ENCODE measurements at places on chromosomes 11 and 22.

GRCh38 chr22:19941365-19942082 lies at the start of the genes COMT and TXNRD2:
COMT (plus strand) TSS chr22:19941772; CDS start chr22:19962527, 20,755 bp downstream.
TXNRD2 (minus strand) TSS chr22:19941818; CDS start chr22:19941803, 15 bp downstream.
- DNase-seq = peak; percentile 46

DNA sequence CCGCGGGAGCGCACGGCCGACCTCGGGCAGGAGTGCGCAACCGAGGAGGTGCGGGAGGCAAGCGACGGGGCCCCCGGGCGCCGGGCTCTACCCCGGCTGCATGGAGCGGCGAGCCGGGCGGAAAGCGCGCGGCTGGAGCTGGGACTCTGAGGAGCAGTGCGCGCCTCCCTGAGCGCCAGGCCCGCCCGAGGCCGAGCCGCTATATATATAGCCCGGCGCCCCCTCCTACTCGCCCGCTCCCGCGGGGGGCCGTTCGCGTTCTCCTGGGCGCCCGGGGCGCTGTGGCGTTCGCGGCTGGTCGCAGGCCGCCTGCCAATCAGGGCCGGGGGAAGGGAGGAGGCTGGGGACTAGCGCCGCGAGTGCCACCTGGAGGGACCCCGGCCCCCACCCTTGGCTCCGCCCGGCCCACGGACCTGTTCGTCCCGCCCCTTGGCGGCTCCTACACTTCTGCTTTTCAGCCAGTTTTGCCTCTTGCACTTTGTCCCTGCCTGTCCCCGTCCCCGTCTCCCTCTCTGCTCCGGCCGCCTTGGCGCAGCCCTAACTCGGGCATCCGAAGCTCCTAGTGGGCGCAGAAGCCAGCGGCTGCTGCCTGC lies at the start of gene FGF4:
TSS of gene FGF4 (minus strand) at position 179 of the 593 bp plus-strand sequence. CDS start 257 bp downstream, outside the sequence.
- DNase-seq = no peak

GRCh38 chr22:24983151-24983550 lies 30.6 kb downstream of the KIAA1671 start:
- DNase-seq = no peak

GRCh38 chr22:25419247-25420113 lies 145.0 kb upstream of the GRK3 start:
- no peak for DNase-seq

DNA sequence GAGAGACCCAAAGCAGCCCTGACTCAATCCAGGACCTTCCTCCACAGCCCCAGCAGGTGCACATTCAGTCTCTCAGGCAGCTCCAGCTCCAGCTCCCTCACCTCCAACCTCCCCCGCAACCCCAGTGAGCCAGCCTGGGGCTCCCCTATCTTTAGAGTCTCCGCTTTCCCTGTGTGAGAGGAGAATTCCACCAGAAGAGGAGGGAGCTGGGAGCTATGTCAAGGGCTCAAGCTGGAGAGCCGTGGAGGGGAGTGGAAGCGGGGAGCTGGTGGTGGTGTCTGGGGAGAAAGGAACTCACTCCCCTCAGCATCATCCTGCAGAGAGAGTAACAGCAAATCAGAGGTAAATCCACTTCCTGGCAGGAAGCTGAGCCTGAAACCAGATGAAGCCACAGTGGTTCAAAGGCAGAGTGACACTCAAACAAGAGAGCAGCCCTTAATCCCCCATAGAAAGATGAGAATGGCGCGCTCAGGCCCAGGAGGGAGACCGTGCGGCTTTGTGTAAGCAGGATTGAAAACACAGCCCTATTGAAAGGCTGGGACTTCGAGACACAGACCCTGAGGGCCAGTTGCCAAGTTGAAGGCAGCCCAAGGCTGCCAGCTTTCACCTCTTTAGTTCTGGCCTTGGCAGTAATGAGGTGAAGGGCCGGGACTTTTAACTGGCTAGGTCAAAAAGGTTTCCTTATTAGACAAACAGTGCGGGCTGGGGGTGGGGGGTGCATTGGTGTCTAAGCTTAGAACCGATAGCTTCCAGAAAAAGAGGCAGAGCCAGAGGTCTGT lies 21.4 kb upstream of the CDON start:
- no peak for DNase-seq

DNA sequence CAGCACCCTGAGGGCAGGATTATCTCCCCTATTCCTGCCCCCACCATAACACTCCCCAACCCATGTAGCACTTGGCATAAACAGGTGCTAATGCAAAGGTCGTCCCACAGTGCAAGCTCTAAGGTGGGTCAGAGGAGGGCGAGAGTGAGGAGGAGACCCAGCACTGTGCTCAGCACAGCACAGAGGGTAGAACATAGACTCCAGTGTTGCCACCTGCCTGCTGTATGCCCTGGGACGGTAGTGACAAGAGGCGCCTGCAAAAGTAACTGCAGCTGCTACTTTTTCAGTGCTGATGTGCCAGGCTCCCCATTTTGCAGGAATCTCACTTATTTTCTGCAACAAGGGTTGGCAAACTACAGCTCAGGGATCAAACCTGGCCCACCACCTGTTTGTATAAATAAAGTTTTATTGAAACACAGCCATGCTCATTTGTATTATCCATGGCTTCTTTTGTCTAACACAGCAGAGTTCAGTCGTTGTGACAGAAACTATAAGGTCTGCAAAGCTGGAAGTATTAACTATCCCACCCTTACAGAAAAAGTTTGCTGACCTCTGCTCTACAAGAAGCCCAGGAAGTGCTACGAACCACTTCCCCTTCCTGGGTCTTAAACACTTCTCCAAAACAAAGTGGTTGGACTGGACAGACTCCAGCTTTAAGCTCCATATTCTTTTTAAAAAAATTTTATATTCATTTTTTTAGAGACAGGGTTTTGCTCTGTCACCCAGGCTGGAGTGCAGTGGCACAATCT lies 16.9 kb upstream of the CDC42BPG start:
- no peak for DNase-seq

DNA sequence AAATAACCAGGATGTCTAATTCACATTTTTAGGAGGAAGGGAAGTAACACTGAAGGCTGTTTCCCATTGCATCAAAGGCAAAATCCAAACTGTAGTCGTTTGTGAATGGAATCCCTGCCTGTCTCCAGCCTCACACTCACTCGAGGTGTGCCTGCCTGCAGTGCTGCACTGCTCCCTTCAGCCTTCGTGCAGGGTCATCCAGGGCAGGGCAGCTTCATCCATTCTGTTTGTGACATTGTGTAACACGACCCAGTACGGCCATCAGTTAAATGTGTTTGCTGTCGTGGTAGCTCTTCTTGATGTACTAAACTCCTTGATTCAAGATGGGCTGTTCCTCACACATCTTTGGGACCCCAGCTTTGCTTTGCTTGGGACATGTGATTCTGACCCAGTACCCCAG lies 34.3 kb downstream of the LDLRAD3 start:
- DNase-seq = no peak

- no peak for DNase-seq
Observed at GRCh38 chr11:47981667-47982404, 1.5 kb downstream of the PTPRJ start.

DNA sequence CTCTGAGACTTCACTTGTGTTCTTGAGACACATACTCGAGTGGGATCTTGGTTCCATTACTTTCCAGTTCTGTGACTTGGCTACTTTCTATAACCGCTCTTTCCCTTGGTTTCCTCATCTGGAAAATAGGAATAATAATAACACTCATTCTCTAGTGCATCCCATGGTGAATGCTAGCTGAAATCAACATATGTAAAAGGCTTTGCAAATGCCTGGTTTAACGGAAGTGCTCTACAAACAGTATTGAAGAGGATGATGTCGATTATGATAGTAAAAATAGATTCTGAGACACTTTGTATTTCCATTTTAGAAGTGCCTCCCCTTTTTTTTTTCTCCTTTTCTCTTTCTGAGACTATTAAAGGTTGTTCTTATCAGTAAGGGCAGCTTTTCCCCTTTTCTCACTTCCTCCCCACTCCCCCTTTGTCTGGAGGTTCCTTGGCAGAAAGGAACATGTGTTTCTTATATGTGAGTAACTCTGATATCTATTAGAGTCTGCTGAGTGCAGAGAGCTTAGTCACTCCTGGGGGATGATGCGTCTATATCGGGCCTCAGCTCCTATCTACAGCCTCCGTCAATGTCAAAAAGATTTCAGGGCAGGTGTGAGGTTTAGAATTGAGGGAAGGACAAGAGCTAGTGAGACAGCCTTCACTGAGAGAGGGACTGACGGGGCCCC lies 489.3 kb downstream of the NTM start:
- DNase-seq = no peak

- DNase-seq = no peak
Observed at GRCh38 chr11:7492253-7492652, 6.9 kb downstream of the OLFML1 start.

DNA sequence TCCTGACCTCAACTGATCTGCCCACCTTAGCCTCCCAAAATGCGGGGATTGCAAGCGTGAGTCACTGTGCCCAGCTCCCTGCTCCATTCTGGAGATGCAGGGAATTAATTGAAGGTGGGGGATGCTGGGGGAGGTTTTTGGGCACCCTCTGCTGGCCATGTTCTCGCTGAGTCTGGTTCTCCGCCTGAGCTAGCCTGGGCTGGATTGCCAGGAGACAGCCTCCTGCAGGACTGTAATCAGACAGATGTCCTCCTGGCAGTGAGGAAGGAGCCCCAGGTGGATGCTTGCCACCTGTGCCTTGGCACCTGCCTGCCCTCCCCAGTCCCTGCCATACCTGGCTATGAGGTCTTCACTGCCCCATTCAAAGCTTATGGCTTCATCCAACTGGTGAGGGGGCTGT lies 5.4 kb downstream of the MTFP1 start:
- DNase-seq = no peak

DNA sequence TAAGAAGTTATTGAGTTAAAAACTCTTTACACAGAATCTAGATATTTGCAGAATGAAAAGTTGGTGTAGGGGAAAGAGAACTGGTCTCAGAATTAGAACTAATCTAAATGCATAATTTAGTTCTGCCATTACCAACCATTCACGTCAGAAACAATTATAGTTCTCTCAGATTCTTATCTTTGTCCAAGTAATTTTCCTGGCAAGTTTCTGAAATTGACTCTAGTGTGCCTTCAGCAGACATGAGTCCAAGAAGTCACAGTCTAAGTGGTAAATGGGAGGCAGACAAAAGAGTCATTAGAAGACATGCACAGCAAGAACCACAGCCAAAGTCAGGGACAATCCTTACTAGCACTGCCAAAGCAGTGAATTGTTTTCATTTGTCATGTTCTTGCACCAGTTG lies 1870.1 kb downstream of the LRRC4C start:
- no peak for DNase-seq

GRCh38 chr11:59754494-59754858 lies 700 bp upstream of the STX3 start:
- DNase-seq = no peak

DNA sequence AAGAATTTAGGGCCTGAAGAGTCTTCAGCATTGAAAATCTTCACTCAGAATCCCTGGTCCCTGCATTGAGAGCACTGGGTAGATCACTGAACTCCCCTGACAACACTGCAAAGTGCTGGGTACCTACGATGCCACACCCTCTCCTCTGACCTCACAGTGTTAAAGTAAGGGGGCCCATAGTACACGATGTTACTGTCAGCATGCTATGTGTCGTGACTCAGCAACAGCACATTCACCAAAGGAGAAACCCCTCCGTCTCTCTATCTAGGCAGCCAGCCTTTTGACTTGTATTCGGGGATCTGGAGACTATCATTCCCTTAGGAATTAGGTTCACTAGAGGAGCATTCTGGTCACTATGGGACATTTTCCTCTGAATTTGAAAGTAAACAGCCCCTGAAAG lies 67.4 kb upstream of the PITPNB start:
- DNase-seq = no peak

DNA sequence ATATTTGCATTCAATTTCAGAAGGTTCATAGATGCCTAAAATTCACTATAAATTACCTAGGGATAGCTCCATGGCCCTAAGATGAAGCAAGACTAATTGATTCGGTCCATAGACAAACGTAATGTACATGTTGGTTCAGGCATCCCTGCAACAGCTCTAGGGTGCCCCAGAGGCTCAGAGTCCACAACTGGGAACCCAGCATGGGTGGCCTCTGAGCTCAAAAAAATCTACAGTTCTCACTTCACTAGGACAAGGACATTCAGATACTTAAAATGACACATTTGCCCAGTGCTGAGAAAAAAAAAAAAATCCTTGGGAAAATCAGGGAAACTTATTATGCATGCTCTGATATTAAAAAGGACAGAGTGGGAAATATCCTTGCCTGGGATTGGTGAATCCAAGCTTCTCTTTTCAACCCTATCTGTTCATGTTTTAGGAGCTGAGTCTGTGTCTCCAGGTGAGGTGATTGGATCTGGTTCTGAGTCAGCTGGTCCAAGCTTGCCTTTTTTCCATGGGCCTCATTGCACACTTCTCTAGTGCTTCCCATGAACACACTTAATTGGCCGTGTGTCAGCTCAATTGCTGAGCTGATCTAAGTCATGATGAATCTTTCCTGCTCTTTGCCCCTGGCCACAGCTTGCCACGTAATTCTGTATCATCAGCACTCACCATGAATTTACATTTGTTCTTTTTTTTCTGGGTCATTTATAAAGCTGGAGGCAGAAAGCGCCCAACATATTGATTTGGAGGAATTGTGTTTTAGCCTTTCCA lies 116.3 kb upstream of the RCN1 start:
- DNase-seq = no peak

- DNase-seq = no peak
Observed at GRCh38 chr11:76361776-76362175, 19.2 kb downstream of the THAP12 start.

Measured in omental fat pad (tissue), 4 donors.